ENCODE measurements at places on chromosomes 2 and 18. TPM values are rescaled to one million over a fixed set of nuclear protein-coding genes. Genes with fewer than 3 reads are reported as not detected.

GRCh38 chr18:7987284-7987976, 420.3 kb downstream of the PTPRM start:
- no peak for DNase-seq

- no peak for DNase-seq
Observed at GRCh38 chr2:239283288-239283945, 117.4 kb downstream of the HDAC4 start.

- no peak for DNase-seq
Observed at GRCh38 chr2:100831831-100832230, 11.9 kb downstream of the NPAS2 start.

Gene CD8B2
- total RNA-seq = not detected

- no peak for DNase-seq
Observed at GRCh38 chr18:64134044-64134747, 14.7 kb downstream of the LINC00305 start.

Gene MBD2
- 107 TPM for total RNA-seq

Gene R3HDM1
- total RNA-seq = 40.5 TPM

DNA sequence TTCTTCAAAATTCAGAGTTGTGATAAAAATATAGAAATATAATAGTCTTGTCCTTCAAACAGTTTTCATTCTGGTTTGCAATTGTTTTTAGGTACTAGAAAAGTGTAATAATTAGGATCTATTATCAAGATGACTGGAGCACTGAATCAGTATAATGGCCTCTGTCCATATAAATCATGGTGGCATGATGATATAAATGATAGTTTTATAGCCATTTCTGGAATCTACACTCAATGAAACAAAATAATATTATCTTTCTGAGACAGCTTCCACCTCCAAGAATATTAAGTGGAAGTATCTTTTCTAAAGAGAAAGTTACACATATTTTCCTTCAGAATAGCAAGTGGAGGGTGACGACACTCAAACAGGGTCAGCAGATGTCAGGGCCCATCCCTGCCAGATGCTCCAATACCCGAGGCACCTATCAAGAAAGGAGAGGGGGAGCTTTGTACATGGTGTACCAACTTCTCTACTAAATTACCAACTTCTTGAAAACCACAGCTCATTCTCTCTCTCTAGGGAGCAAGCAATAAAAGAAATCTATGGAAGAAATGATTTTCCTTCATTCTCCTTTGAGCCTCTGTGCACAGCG, 882.7 kb upstream of the CHAC2 start:
- DNase-seq = no peak

- no peak for DNase-seq
Observed at GRCh38 chr2:155310589-155310988, 612.1 kb downstream of the KCNJ3 start.

GRCh38 chr2:190916829-190917228, 36.2 kb downstream of the GLS start:
- DNase-seq = no peak

GRCh38 chr2:8271461-8271860, 410.4 kb upstream of the ID2 start:
- DNase-seq = no peak

- DNase-seq = no peak
Observed at GRCh38 chr18:551404-552061, 28.6 kb upstream of the CETN1 start.

DNA sequence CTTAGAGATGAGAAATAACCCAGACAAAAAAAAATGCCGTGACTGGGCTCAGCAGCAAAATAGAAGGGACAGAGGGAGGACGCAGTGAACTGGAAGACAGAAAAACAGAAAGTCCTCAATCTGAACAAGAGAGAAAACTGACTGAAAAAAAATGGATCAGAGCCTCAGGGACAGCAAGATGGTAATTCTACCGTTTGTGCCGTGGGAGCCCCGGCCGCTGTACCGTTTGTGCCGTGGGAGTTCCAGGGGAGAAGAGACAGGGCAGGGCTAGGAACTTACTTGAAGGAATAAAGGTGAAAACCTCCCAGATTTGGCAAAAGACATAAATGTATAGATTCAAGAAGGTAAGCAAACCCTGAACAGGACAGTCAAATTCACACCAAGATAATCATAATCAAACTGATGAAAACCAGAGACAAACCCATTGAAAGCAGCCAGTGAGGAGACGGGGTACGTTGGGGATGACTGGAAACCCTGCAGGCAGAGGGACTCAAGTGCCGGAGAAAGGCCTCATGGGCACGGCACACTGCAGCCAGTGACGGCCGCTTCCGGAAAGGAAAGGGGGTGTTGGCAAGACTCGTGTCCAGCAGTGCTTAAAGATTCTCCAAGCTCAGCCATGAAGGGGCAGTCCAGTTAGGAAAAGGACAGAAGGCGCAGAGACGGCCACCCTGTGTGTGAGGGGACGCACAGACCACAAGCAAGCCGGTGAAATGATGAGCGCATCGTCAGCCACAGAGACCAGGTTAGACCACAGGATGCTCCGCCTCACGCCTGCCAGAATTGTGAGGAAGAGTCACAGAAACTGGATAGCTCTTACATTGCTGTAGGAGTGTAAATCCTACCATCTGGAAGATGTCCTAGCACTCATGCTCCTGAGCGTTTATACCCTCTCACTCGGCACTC, 40.0 kb upstream of the NFATC1 start:
- no peak for DNase-seq

DNA sequence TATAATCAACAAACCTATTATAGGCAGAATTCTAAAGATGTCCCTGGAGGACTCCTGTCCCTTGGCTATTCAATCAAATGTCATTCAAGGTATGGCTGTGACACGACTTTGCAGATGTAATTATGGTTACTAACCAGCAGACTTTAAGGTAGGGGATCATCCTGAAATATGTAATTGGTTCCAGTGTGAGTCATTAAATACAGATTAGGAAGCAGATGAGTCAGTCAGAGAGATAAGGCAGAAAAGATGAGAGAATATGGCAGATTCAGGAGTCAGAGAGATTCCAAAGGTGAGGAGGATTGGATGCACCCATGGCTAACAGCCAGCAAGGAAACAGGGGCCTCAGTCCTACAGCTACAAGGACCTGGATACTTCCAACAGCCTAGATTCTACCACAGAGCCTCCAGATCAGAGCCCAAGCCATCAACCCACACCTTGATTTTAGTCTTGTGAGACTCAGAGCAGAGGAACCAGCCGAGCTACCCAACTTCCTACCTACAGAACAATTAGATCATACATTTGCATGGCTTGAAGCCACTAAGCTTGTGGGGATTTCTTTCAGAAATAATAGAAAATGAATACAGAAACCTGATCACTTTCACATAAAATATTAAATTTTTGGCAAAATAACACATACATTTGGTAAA, 11.2 kb upstream of the PROM2 start:
- no peak for DNase-seq

DNA sequence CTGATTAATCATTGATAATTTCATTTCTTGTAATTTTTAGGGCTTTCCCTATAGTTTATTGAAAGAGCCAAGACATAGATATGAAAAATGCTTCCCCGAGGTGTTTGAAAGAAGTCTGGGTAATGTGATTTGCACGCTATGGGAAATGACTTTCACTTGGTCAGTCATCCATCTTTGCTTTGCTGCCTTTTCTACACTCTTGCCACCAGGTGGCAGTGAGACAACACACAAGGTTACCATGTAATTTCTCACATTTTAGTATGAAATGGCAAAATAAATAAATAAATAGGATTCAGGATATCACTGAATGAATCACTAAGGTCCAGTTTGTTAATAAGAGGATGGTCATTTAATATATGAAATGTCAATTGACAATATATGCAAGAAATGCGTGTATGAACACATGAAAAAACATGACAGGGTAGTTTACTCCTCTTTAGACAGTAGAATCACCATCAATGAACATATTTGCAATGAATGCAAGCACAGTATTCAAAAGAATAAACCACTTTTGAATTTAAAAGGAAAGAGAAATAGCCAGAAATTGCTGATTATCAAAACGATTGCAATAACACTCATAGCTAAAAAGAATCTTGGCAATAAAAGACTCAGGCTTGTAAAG, 52.2 kb upstream of the KCNH7 start:
- no peak for DNase-seq

Gene OTOF
- total RNA-seq = 0.91 TPM

DNA sequence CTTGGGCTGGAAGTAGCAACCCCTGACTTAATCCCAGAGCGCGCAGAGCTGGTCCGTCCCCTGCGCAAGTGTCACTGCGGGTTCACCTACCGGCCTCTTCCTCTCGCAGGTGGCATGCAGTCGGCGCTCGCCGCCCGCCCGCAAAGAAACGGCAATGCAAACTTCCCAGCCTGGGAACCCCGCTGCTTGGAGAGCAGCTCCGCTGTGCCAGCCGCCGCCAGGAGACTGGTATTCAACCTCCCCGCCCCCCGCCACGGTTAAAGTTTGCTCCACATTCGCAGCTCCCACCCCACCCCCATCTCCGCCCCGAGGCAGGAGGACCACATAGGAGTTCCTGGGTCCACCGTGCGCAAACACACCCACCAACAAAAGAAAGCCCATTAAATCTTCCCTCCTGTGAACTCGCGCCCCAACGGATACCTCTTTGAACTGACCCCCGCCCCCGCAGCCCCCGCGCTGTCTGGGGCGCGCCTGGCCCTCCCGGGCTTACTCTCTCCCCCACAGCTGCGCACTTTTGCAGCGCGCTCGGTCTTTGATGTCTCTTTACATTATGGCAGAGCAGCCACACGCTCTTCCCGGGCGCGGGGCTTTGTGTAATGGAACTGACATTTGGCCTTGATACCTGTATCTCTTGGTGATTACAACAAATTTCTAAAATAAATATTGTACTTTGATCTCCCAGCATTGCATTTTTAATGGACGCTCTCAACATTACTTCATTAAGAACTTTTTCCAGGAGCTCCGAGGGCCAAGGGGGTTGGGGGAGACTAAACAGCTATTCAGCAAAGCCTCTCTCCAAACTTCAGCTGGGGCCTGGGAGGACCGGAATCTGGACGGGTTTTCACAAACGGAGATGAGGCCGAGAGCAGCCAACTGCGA, 3.1 kb upstream of the SP5 start:
- no peak for DNase-seq

GRCh38 chr2:45699032-45699658, 47.7 kb downstream of the PRKCE start:
- DNase-seq = no peak

DNA sequence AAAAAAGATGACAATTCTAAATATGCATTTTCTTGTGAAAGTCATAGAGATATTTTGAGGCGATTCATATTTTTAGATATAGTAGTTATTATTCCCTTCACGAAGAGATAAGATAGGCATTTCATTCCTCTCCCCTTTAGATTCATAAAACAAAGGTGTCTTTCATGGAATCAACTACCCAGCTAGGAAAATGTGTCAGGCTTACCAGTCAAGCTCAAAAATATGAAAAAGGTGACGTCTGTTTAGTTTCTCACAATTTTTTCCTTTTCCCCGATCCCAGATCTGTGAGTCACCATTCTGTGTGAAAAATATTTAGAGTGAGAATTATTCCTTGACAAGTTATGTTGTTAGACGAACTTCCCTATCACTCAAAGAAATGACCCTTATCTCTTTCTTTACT, 95.4 kb upstream of the FN1 start:
- DNase-seq = no peak

Gene CENPA
- total RNA-seq = not detected

GRCh38 chr2:95345081-95345562, 48.0 kb downstream of the KCNIP3 start:
- no peak for DNase-seq

Gene ABCB11
- total RNA-seq = not detected

GRCh38 chr2:197453914-197454398, 604 bp downstream of the COQ10B start:
- DNase-seq = no peak

DNA sequence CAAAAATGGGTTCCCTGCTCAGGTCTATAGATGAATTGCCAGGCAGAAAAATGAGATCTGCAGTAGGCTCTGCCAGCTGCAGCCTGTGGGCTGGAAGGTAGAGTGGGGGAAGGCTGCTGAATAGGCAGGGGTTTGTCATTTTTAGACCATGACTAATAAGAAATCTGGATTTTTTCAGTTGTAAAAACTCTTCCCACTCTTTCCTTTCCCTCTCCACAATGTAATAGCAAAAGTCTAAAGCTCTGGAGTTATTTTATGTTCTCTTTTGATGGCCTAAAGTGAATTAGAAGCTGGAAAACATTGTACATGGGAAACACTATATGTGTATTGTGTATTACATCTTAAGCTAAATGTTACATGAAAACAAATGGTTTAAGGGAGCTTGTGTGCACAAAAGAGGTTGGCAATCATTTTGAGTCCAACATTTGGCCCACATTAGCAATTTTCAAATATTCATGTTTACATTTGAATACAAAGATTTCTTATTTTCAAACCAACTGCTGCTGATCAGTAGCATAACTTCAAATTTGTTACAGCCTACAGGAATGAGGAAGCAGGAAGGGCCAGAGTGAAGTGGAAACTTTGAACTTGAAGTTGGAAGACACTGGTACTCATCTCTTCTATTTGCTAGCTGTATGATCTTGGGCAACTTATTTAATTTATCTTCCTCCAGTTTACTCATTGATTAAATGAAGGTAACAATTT, 407.1 kb downstream of the SLC4A3 start:
- DNase-seq = no peak

- peak; percentile 32 for DNase-seq
Observed at GRCh38 chr2:207142461-207142860, 23.3 kb downstream of the KLF7 start.

DNA sequence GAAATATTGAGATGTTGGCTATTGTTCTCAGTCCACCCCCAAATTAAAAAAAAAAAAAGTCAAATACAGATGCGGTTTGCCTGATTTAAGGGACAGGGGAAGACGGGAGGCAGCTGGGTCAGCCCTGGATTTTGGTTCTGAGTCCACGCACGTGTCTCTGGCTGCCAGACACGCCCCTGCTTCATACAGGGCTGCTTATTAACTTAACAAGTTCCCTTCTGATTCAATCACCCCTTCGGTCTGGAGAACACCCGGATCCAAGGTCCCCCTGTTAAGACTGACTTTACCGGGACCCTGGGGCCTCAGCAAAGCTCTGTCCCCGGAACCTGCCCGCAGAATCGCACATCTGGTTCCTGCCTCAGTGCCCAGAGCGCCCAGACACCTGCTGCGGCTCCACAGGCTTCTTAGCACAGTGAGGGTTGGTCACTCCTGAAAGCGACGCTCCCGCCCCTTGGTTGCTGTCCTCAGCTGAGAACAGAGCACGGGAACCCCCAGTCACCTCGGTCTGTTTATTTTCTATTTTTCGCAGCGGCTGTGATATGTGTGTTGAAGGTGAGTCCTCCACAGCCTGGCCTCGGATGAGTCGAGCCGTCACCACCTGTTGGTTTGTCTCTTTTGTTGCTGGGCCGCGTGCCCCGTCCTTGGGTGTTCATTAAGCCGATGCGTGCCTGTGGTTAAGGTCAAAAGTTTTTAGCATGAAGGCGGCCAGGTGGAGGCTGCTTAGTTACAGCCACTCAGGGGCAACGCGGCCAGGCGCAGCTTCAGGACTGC, 57.2 kb downstream of the RTP5 start:
- no peak for DNase-seq

Gene PRSS56
- not detected for total RNA-seq
